Suppressor macrophage treated with lipopolysaccharide for 4 hours (primary cell): ENCODE measurements at places on chromosomes 3 and 15.

DNA sequence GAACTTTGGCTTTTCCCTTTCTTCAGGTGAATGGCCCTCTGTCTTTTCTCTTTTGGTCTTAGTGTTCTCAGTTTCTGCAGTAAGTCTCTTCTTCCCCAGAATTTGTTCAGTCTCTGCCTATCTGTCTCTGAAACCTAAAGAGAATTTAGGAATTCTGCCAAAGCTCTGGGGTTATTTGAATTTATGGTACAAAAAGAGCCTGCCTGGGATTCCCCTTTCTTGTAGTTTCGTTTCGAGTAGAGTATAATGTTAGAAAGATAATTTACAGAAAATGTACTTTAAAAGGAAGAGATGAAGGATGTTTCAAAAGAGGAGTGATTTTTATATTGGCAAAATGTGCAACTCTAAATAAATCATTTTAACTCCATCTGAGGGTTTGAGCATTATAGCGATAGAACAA, 247.4 kb upstream of the SATB1 start:
- peak; percentile 24 for DNase-seq

- DNase-seq: no peak
Observed at GRCh38 chr15:25879438-25879837, 16.3 kb upstream of the ATP10A start.

- DNase-seq: peak; percentile 75
Observed at GRCh38 chr3:9915254-9916141, 1.4 kb upstream of the IL17RC start.

DNA sequence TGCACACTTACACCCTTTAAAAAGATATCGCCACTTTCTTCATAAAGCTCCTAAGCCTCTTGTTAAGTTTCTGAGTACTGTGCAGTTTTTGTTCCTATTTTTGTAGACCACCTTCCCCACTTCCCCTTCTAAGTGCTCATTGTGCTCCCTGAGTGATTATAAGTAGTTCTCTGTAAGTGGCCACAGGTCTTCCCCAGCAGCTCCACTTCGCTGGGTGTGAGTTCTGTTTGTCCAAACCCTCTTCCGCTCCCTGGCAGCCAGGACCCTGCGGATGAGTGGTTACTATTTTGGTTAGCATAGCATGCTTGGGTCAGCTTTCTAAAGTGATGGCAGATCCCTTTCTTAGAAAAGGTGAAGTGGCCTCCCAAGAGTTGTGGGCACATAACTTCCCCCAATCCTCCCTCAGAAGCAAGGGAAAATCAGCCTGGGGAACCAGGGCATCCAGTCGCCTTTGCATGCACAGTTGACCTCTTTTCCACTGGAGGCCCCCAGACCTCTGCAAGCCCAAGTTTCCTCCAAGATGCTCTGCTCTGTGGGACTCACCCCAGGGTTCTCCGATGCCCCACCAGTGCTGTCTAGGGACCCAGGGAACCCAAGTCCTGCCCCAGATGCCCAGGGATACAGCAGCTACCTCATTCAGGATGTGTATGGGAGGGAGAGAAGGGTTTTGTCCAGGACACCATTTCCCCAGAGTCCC, 69.6 kb downstream of the ATP10A start:
- peak; percentile 74 for DNase-seq

DNA sequence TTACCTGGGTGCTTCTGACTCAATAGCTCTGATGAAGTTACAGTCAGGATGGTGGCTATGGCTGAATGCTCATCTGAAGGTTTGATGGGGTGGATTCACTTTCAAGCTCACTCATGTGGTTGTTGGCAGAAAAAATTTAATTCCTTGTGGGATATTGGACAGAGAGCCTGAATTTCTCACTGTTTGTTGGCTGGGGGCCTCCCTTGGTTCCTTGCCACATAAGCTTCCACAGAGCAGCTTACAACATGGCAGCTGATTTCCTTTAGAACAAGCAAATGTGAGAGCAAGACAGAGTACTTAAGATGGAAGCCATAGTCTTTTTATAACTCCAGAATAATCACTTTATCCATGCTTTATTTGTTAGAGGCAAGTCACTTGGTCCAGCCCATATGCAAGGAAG, 150.6 kb downstream of the PPM1L start:
- DNase-seq: no peak

DNA sequence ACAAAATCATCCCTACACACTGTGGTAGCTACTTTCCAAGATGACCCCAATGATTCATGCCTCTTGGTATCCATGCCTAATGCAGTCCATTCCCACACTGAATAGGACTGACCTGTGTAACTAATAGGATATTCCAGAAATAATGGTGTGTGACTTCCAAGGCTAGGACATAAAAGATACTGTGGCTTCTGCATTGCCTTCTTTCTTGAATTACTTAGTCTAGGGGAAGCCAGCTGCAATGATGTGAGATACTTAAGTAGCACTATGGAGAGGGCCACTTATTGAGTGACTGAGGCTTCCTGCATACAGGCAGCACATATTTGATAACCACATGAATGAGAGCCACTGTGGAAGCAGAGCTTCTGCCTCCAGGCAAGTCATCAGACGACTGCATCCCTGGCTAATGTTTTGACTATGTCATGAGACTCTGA, 50.1 kb downstream of the NR1I2 start:
- no peak for DNase-seq
